ENCODE measurements at places on chromosomes 1 and 21. TPM values are rescaled to one million over a fixed set of nuclear protein-coding genes. Genes with fewer than 3 reads are reported as not detected.

Gene GPR157
- total RNA-seq = 4.0 TPM

Gene ADORA1
- 0.52 TPM for total RNA-seq

Gene AMY1B
- not detected for total RNA-seq

Gene KCNC4
- 1.0 TPM for total RNA-seq

Gene UTS2
- total RNA-seq = not detected

Gene LEMD1
- not detected for total RNA-seq

Gene GUCA2A
- total RNA-seq = not detected

Gene CFHR1
- total RNA-seq = not detected

Gene P3R3URF
- total RNA-seq = not detected

Gene ZNF593
- total RNA-seq = 36.7 TPM

Gene SDHB
- 111 TPM for total RNA-seq

Gene TRABD2B
- under 0.01 TPM for total RNA-seq

Gene GJA4
- total RNA-seq = 0.39 TPM

Gene GPA33
- total RNA-seq = not detected

Gene CRYAA
- not detected for total RNA-seq

Gene NR5A2
- 4.7 TPM for total RNA-seq

Gene AXDND1
- total RNA-seq = not detected

Gene SHC1
- total RNA-seq = 278 TPM

Gene GUCA2B
- total RNA-seq = not detected

Gene GCSAML
- not detected for total RNA-seq

Gene KRTAP11-1
- not detected for total RNA-seq

Gene S100B
- not detected for total RNA-seq

Gene VN1R5
- not detected for total RNA-seq

Gene INSRR
- total RNA-seq = not detected

Gene CTH
- total RNA-seq = 8.5 TPM

Gene SOX13
- total RNA-seq = 6.1 TPM

Gene UBL4B
- not detected for total RNA-seq

Gene CCDC24
- 1.8 TPM for total RNA-seq

Gene OR2T8
- not detected for total RNA-seq

Gene FCRL2
- not detected for total RNA-seq

Gene AIRE
- 0.08 TPM for total RNA-seq

Gene FALEC
- total RNA-seq = not detected

Gene PPM1J
- 0.88 TPM for total RNA-seq

Gene CFH
- 121 TPM for total RNA-seq

Gene TIPRL
- total RNA-seq = 37.1 TPM

Gene NTRK1
- total RNA-seq = 0.56 TPM

Gene LINGO4
- not detected for total RNA-seq

Gene FPGT
- 13.0 TPM for total RNA-seq

Gene ADAMTSL4
- total RNA-seq = 70.6 TPM

Gene FAM163A
- 0.26 TPM for total RNA-seq

Gene GNAT2
- not detected for total RNA-seq

Gene AMY2A
- total RNA-seq = not detected

Gene KRTAP7-1
- not detected for total RNA-seq

Gene DDX20
- 10.7 TPM for total RNA-seq

Gene GPR153
- total RNA-seq = 6.6 TPM
